Midbrain (tissue), 1 donor: ENCODE measurements at places on chromosomes 12 and 14.

DNA sequence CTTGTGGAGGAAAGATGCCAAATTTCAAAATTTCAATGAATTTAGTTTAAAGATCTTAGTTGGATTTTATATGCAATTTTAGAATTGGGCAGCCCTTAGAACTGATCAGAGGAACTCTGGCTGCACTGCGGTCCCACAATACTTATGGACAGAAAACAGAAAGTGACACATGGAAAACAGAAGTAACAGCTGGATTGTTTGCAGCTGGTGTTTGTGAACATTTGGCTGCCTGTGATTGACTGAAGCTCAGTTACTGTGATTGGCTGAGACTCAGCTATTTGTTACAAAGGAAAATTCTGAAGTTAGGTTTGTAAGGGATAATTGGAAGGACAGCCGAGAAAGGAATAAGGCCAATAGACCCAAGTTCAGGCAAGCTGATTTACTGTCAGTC lies 10.0 kb upstream of the KRT86 start:
- peak; percentile 28 for DNase-seq

DNA sequence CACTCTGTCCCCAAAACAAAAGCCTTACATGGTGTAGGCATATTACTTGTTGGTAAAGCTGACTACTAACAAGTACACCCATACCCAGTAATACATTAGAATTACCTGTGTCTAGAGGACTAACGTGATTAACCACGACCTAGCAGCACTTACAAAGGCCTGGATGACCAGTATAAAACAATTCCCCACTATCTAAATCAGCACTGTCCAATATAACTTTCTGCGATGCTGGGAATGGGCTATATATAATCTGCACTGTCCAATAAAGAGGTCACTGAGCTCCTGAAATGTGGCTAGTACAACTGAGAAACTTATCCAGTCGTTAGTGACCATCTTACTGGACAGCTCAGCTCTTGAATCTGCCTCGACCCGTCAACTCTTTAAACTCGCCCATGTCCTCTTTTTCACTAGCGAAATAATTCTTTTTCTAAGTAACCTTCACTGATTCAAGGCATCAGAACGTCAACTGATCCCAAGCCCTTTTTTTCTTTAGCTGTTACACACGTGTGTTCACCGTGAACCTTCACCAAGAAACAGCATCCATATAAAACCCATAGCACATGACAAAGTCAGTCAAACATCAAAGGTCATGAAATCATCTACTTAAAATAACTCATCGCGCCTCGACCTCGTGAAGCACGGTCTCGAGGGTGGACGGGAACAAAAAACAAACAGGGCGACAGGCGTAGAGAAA lies 905 bp upstream of the CIPC start:
- peak; percentile 63 for DNase-seq

DNA sequence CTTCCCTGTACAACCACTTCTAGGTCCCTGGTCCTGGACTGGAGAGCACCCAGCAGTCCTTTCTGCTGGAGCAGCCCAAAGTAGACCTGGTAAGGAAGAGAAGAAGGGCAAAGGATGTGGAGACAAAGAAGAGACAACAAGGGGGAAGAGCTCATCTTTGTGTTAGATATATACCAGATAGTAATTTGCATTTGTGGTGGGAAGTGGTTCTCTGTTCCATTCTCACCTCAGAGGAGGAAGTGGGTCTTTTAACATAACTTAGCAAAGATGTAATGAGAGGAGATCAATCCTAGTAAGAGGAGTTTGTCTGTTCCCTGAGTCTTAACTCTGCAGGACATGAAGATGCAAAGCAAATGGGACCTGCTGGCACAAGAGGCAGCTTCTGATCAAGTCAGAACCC lies 8.0 kb downstream of the CCDC198 start:
- no peak for DNase-seq

DNA sequence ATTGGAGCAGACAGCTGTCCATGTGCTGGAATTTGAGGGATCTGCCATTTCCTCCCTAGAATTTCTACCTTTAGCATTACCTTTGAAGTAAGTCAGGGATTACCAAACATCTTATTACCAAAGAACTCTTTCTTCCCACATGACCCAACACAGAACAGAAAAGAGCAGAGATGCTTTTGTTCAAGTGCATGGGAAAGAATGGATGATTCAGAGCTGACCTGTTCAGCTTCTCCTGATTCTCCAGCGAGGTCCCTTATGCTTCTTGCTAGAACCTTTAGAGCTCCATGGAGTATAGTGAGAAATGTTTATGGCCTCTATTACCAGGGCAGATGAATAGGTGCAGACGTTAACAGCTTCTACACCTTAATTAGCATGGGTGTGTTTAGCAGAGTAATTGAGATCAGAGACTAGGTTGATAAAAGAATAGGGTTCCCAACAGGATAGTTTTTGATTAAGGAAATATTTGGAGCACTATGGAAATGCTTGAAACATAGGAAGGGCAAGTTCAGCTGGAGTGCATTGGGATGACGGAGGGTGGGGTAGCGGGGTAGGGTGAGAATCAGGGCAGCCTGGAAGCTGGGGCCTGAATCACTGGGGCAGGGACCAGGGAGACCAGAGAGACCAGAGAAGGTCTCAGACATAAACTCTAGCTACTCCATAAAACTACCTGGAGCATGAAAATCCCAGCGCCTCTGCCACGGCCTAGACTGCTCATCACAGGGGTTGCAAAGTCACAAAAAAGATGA lies 223.7 kb downstream of the CACNA1C start:
- DNase-seq, result no peak

DNA sequence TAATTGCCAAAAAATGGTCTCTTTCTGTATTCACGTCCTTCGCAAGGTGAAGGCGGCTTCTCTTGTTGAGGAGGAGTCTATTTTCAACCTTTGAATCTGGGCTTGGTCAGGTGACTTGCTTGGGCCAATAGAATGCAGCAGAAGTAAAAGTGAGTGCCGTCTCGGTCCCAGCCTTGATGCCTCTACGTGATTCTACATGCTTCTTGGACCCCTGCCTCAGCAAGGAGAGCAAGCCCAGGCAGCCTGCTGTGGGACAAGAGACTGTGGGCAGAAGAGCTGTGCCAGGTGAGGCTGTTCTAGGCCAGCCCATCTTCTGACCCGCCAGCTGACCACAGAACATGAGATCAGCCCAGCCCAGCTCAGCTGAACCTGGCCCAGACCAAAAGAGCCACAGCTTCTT lies 39.1 kb upstream of the CCDC63 start:
- DNase-seq, result no peak

DNA sequence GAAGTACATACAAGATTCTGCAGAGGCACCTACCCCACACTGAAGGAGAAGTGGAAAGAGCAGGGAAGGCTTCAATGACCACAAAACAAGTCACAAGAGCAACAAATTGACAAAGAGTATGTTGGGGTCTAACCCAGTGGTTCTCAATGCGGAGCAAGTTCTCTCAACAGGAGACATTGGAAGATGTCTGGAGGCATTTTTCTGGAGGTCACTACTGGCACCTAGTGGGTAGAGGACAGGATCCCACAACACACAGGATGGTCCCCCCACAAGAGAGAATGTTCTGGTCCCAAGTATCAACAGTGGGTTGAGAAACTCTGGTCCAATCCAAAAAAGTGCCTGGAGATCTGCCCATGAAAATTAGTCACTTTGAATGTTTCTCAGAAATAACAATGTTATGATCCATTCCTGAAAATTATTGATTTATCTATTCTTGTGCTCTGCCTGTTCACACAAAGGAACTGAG lies 3.4 kb downstream of the SSH1 start:
- DNase-seq, result no peak

DNA sequence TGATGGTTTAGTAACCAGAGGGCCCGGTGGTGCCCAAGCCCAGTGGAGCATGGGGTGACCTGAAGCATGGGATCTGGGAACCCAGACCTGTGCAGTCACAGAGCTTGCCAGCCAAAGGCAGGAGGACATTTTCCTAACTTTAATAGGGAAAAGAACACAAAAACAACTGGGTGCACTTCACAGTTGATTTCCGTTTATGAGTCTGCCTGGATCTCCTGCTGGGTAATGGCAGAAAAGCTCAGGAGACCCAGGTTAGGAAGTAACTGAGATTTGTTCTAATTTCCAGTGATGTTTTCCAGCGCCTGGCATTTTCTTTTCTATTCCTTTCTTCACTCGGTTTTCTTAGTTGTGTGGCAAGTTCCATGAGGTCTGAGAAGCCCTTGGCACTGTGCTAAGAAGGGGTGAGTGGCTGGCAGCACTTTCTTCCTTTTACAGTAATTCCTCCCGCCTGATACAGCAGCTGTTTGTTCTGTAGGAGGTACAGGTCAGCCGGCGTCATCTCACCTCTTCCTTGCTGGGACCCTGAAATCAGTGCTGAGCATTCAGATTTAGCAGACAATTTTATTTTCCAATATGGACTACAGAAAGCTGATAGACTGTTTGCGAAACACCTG lies 5.1 kb downstream of the CACNA1C start:
- DNase-seq, result no peak

- no peak for DNase-seq
Measured at GRCh38 chr12:52215587-52216031, 17.4 kb upstream of the KRT7 start.

DNA sequence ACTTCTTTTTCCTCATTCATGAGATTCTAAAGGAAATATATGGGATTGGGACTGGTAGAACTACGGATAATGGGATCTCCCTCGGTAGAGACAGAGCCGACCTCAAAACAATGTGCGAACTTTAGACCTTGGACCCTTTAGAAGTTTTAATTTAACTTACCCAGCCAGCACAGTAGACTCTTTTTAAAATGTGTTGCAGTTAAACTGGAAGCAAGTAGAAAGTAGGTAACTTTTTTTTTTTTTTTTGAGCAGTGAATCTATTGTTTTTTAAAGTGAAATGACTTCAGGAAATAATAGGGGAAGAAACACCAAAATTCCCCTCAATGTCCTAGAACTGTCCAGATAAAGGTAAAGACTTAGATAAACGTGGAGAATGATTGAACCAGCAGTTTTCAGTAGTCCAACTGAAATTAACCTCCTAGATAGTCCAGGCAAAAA lies 1.1 kb upstream of the ATXN2 start:
- DNase-seq, result no peak

DNA sequence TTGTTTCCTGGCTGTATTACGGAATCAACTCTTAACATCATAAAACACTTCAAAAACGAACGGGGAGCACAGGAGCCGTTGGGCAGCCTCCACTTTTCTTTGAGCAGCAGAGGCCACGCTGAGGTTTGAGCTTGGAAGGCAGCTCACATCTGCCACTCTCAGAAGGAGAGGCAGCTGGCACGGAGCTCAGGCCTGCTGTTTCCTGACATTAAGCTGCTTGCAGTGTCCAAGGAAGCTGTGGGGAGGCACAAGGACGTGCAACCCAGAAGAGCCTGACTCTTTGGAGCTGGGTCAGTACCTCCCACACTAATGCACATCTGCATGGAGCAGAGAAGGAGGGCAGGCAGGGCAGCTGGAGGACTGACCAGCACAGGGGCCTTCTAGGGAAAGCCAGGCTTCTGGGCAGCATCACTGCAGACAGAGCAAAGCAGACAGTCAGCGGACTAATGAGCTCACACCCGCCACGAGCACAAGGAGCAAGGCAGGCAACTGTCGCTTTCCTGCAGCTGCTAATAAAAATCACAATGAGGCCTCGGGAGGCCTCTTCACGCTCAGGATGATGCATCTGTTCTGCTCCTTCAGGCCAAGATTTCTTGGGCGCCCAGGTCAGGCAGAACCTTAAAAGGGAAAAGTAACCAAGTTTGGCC lies 211.1 kb downstream of the GLT1D1 start:
- no peak for DNase-seq

DNA sequence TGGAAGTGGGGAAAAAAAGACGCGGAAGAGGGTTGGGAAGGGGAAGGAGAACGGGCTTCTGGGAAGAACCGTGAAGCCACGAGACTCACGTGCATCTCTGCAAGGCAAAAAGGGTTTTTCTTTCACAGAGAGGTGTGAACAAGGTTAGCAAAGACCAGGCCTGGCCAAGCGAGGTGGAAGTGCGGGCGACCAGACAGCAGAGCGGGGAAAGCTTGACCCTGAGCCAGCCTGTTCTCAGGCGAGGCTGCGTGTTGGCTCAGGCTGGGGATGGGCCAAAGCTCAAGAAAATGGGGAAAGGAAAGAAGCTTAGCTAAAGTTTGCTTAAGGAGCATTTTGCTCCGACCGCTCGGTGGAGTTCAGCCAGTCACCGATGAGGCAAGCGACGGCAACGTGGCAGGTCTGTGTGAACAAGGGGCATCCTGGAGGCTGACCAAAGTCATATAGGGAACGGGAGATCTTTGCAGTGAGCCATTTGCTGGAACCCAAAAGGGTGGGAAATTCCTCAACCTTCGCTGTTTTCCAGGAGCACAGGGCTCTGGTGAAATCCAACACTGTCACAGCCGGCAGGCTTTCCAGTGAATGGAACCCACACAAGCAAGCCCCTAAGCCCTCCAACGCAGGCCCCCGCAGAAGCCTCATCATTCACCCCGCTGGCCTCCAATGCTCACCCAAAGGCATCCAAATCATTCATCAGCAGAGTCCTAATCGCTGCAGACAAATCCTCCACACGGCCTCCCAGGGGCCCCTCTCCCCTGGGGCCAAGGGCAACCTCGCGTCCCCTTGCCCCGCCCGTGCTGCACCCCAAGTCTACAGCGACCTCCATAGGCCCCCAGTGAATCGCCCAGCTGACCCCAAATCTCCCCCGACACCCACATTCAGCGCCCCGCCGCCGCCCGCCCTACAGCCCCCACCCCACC lies 754 bp downstream of the ZNF605 start:
- DNase-seq, result peak; percentile 33

DNA sequence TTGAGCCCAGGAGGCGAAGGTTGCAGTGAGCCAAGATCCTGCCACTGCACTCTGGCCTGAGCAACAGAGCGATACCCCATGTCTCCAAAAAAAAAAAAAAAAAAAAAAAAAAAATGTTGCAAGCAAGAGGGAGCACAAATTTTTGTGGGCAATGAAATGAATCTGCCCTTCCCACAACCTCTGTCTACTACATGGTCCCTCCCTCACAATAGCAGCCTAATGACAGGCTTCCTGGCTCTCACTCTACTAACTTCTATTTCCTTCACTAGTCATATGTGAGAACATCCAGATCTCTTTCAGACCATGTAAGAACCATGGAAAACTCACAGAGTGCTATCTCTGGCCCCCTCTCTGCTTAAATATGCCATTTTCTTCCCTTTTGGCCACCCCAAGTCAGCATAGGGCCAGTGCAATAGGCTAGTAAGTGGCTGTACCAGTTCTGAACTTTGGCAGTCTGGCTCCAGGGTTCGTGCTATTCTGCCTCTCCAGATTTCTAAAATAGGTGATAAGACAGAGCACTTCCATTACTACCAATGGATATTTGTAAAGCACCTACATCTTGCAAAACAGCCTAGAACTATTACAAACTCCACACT lies 7.1 kb downstream of the OSBPL8 start:
- no peak for DNase-seq

GRCh38 chr12:104994336-104994735 lies 8.2 kb downstream of the NOPCHAP1 start:
- no peak for DNase-seq

GRCh38 chr12:38956337-38956736 lies 50.9 kb upstream of the CPNE8 start:
- DNase-seq, result no peak
